ENCODE measurements at places on chromosomes 3 and 15.

GRCh38 chr15:88401251-88401995 lies 65.8 kb downstream of the MRPL46 start:
- no peak for DNase-seq

DNA sequence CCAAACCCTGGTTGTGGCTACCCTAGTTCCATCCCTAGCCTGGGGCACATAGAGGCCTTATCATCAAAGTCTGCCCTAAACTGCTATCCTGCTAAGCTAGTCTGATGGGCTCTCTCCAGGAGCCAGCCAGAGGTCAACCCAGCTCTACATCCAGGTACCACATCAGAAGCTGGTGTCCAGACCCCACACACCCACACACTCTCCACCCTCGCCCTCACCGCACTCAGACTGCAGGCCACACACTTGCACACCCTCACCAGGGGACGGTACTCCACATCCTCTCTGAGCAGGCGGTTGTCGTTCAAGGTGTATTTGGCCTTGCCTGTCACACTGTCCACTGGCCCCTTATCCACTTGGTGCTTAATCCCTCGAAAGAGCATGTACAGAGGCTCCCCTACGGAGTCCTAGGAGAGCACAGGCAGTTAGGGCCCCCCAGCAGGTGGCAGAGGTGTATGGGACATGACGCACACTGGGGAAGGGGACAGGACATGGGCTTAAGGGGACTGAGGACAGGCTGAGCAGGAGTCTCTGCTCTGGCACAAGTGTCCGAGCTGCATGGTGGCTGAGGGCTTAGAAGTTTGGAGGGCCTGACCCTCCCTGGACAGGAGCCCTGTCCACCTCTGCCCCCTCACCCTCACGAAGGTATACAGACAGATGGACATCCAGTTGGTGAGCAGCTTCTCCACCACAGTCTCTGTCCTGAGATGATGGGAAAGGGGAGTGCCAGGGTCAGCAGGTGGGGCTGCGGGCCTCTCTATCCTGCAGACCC lies 18.1 kb downstream of the PLXNB1 start:
- DNase-seq, result no peak

DNA sequence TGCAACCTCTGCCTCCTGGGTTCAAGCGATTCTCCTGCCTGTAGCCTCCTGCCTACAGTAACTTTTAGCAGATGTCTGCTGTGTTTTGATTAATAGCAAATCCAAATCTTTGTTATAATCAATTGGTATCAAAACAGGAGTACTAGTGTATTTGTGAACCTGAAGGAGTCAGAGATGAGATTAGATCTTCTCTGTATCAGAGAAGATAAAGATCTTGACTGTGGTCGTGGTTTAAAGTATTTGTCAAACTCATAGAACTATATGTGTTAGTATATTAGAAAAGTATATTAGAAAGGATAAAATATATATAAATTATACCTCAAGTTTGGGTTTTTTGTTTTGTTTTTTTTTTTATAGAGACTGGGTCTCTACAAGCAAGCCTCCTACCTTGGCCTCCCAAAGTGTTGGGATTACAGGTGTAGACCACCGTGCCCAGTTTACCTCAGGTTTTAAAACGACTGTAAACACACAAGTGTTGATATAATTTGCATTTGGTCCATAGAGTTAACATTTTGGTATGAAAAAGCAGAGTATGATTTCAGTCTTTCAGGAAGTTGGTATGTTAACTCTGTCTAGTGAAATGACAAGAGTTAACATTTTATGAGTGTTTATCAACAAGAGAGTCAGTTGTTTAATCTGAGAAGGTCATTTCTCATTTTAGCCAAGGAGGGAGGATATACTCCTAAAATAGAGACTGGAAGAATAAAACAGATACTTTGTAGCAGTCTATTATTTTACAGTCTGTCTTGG lies 18.3 kb downstream of the RTF1 start:
- no peak for DNase-seq

DNA sequence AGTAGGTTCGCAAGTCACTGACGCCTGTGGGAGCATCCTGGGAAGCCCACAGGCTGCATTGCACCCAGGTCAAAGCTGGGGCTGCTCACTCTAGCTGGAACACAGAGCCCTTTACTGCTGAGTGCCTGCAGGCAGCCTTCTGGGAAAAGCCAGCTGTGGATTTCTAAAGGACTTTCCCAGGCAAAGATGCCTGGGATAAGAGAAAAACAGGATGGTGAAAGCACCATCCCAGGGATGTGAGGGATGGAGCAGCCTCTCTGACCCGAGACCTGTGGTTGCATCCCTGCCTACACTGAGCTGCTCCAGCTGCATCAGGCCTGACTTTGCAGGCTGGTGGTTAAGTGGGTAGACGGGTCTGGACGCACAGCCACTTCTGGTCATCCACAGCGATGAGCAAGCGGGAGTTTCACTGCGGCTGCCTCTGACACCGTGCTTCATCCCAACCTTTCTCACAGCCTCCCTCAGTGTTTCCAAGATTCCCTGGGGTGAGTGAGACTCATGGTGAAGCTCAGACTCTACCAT lies 52.5 kb upstream of the AMOTL2 start:
- no peak for DNase-seq

- no peak for DNase-seq
Observed at GRCh38 chr3:197432384-197433127, 123.2 kb downstream of the BDH1 start.

GRCh38 chr3:152243721-152244516 lies 24.8 kb upstream of the MBNL1 start:
- no peak for DNase-seq

- DNase-seq, result no peak
Observed at GRCh38 chr3:183927059-183927458, 42.4 kb upstream of the PARL start.

- DNase-seq, result no peak
Observed at GRCh38 chr3:118949113-118949760, 85.4 kb downstream of the IGSF11 start.

DNA sequence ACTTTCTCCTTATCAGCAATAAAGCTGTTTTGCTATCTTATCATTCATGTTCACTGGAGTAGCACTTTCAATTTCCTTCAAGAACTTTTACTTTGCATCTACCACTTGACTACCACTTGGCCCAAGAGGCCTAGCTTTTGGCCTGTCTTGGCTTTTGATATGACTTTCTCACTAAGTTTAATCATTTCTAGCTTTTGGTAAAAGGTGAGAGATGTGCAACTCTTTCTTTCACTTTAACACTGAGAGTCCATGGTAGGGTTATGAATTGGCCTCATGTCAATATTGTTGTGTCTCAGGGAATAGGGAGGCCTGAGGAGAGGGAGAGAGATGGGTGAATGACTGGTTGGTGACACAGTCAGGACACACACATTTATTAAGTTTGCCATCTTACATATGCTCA lies 31.0 kb upstream of the FAM3D start:
- DNase-seq, result no peak

- DNase-seq, result no peak
Observed at GRCh38 chr3:65955792-65956477, 82.8 kb downstream of the MAGI1 start.

DNA sequence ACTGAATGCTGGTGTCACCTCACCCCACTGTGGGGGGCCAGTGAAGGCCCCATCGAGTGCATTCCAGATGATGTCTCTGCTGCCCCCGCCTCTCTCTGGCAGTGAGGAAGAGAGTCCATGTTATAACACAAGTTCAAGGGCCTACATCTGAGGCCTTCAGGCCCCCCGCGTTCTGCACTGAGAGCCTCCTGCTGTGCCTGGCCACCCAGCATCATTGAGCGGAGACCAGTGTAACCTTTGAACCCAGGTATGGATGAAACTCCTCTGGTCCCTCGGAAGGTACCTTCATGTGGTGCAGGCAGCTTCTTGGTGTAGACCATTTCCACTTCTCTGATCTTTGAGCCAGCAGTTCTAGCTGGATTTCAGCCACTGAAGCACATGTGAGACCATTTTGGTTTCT lies 324.9 kb downstream of the OCA2 start:
- no peak for DNase-seq

DNA sequence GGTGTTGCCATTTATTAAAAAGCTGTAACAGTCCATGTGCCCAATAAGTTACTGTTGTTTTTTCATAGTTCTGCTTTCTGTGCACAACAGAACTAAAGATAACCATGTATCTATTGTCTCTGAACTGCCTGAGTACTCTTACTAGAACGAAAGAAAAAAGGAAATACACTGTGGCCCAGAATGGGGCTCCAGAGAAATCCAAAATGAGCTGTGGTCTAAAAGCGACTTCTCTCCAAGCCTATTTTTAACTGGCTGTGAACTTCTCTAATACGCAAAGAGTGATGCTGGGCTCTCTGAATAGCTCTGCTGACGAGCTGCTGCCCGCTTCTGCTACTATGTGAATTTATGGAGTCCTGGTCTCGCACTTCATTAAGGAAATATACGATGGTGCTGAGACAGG lies 56.2 kb upstream of the LPP start:
- DNase-seq, result no peak

GRCh38 chr3:149245738-149246451 lies 24.3 kb upstream of the CP start:
- DNase-seq, result no peak

- no peak for DNase-seq
Observed at GRCh38 chr3:190695225-190695624, 167.3 kb downstream of the GMNC start.

- no peak for DNase-seq
Observed at GRCh38 chr3:196641333-196642054, 2.0 kb downstream of the NRROS start.

- DNase-seq, result no peak
Observed at GRCh38 chr15:63107895-63108546, 13.6 kb upstream of the LACTB start.

GRCh38 chr3:179860275-179861107 lies 176.2 kb downstream of the PEX5L start:
- DNase-seq, result no peak

DNA sequence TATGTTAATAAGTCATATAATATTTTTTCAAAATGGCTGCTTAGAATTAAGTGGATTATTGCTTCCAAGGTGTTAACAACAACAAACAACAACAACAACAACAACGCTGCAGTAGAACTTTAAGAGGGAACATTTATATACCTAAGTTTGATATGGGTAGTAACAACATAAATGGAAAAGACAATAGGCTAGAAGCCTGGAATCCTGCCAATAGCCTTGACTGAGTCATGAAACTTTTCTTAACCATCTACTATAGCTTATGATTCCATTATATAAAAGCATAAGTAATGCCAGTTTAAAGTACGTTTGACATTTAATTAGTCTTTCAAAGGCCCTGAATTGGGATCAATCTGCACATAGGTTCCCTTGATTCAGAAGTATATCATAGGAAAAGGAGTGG lies 31.2 kb downstream of the SATB1 start:
- DNase-seq, result no peak

DNA sequence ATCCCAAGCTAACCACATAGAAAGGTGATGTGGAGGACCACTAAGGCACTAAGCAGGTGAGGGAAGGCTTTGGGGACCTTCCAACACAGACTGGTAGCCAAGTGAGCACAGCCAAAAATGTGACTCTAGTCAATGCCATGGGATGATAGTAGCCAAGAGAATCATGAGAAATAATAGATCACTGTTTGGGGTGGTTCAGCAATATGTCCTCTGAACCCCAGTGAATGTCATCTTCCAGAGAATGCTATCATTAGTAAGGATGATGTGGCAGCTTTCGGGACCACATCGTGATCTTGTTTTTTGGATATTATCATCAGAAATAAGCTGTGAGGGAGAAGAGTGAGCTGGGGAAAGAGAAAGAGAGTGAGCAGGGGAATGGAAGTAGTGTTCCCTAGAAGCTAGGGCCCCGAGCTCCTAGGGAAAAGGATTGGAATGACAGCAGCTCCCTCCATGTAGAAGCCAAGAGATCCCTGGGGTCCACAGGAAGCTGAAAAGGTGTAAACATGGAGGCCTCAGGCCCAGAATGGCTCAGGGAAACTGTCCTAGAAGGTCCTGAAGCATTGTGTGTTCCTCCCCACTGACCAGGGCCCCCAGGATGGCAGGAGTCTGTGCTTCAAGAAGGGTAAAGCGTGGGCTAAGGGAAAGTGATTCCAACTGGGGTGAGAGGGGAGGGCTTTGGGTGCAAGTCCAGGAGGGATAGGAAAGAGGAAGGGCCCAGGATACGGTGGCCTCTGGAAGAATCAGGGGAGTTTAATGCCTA lies 56.6 kb upstream of the KLF13 start:
- no peak for DNase-seq

DNA sequence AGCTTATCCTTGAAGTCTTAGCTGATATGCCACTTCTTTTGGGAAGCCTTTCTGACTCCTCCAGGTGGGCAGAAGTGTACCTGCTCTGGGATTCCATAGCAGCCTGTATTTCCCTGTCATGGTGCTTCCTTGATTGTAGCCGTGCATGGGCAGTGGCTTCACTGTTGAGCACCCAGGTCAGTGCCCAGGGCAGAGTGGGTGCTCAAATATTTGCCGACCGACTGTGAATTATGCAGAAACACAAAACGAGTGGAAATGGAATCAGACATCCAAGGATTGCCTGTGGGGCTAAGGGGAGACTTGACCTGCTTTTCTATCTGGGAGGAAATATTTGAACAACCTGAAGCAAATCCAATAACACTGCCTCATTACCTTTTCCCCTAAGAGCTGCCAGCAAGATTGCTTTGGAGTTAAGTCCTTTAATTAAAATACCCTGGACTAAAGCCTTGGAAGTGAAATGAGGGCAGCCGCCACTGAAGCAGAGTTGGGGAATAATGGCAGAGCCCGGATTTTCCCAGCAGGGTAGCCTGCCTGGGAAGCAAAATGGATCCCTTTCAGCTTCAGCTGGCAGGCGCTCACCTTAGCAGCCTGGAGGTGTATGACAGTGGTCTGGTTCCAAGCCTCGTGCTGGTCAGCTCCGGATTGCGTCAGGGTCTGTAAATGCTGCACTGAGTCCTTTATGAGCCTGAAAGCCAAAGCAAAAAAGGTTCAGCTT lies 14.9 kb downstream of the ACOX2 start:
- DNase-seq, result no peak

GRCh38 chr3:12579456-12579855 lies 22.6 kb downstream of the MKRN2 start:
- DNase-seq, result no peak

GRCh38 chr3:57556459-57557084 lies 498 bp downstream of the PDE12 start:
- DNase-seq, result no peak

GRCh38 chr3:155312781-155313180 lies 19.3 kb upstream of the STRIT1 start:
- no peak for DNase-seq

- DNase-seq, result no peak
Observed at GRCh38 chr3:10371167-10371566, 50.3 kb upstream of the SEC13 start.

GRCh38 chr3:164095279-164095678 lies 983.0 kb downstream of the SI start:
- DNase-seq, result no peak

Measured in stimulated activated CD8-positive, alpha-beta memory T cell treated with anti-CD3 and anti-CD28 coated beads, Interleukin-12 subunit alpha, Interleukin-12 subunit beta, amount 100 ng/mL, for 4 hours (primary cell).